ENCODE measurements at places on chromosomes 7 and 10. TPM values are rescaled to one million over a fixed set of nuclear protein-coding genes. Genes with fewer than 3 reads are reported as not detected.

Gene VWDE
- total RNA-seq, result 0.84 TPM

Gene MMP21
- total RNA-seq, result not detected

Gene HYAL4
- total RNA-seq, result not detected

Gene EPDR1
- total RNA-seq, result 2.3 TPM

Gene PTER
- 27.0 TPM for total RNA-seq

Gene RFC2
- total RNA-seq, result 95.4 TPM

Gene STEAP1
- total RNA-seq, result 0.40 TPM

Gene HOXA5
- total RNA-seq, result not detected

Gene MEST
- total RNA-seq, result 4.3 TPM

Gene MOSPD3
- 16.7 TPM for total RNA-seq

Gene SLC29A4
- 0.25 TPM for total RNA-seq

Gene IL2RA
- 1,215 TPM for total RNA-seq

Gene CTBP2
- 0.99 TPM for total RNA-seq

Gene ZNF518A
- total RNA-seq, result 14.1 TPM

Gene ADIRF
- total RNA-seq, result not detected

Gene OR2A1
- not detected for total RNA-seq

Gene CARD11
- 85.4 TPM for total RNA-seq

Gene PALD1
- total RNA-seq, result 0.55 TPM

Gene BLNK
- total RNA-seq, result not detected

All from activated CD8-positive, alpha-beta memory T cell treated with anti-CD3 and anti-CD28 coated beads for 36 hours (primary cell).